ENCODE measurements at places on chromosomes 12 and 14. TPM values are rescaled to one million over a fixed set of nuclear protein-coding genes. Genes with fewer than 3 reads are reported as not detected.

The IRF9 gene
- 24.5 TPM for total RNA-seq

The ABCC9 gene
- total RNA-seq = 0.03 TPM

The NFKBIA gene
- total RNA-seq = 99.4 TPM

The SLC6A15 gene
- 0.36 TPM for total RNA-seq

The RHOJ gene
- total RNA-seq = 0.28 TPM

The SMCO2 gene
- total RNA-seq = 0.36 TPM

The TAS2R8 gene
- total RNA-seq = not detected

The POTEM gene
- total RNA-seq = not detected

The METTL17 gene
- total RNA-seq = 39.6 TPM

The BEST3 gene
- total RNA-seq = 0.67 TPM

The TSHR gene
- total RNA-seq = not detected

The NOS1 gene
- total RNA-seq = 0.03 TPM

The OTUB2 gene
- 3.4 TPM for total RNA-seq

The STYK1 gene
- 0.85 TPM for total RNA-seq

The DEPDC4 gene
- 2.6 TPM for total RNA-seq

The TMEM120B gene
- 22.3 TPM for total RNA-seq

The PTHLH gene
- 2.2 TPM for total RNA-seq

The FZD10 gene
- total RNA-seq = not detected

The KCNK13 gene
- total RNA-seq = not detected

The PTPRO gene
- not detected for total RNA-seq

The RNASE3 gene
- not detected for total RNA-seq

The SELPLG gene
- 0.41 TPM for total RNA-seq

The FOXG1 gene
- total RNA-seq = not detected

All from Panc1 (cell line).